ENCODE measurements at places on chromosomes 7 and 10.
A peak's percentile ranks its signal among the peaks of the same experiment; 100 is the strongest.

GRCh38 chr7:55478700-55479099 lies 93.6 kb downstream of the VOPP1 start:
- no peak for DNase-seq

DNA sequence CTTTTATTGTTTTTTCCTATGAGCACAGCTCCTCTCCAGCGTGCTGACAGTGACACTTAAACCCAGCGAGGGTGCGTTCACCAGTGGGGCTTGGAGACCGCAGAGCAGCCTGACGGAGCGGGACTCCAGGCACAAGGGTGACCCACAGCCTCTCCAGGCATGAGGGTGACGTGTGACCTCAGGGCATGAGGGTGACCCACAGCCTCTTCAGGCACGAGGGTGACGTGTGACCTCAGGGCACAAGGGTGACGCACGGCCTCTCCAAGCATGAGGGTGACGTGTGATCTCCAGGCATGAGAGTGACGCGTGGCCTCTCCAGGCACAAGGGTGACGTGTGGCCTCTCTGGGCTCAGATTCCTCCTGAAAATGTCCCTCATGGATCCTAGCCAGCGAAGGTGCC lies 164.3 kb upstream of the TCERG1L start:
- no peak for DNase-seq

DNA sequence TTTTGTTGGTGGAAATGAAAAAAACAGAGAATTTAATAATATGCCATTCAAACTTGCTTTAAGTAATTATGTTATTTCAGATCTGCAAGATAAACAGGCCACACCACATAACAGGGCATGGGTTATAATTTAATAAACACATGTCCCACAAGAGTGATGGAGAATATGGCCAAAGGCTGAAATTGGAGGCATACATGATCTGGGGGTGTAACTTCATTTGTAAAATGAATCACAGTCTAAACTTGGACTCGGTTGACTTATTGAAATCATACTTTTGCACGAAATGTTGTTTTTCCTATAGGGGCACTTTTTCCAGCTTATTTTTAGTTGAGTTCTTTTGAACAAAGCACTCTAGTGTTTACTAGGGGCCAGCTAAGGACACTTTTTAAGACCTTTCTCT lies 151.6 kb downstream of the TMEM26 start:
- no peak for DNase-seq

DNA sequence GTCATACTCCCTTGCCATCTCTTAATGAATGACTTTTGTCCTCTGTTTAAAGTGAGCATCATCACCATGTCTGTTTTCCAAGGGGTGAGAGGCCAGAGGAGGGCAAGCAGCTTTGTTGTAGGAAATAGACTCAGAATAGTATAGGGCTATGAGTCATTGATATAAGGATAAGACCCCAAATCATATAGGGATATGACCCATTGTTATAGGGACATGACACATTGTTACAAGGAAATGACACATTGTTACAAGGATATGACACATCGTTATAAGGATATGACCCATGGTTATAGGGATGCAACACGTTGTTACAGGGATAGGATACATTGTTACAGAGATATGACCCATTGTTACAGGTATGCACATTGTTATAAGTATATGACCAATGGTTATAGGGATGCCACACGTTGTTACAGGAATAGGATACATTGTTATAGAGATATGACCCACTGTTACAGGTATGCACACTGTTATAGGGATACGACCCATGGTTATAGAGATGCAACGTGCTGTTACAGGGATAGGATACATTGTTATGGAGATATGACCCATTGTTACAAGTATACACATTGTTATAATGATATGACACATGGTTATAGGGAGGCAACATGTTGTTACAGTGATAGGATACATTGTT lies 311.1 kb upstream of the ADARB2 start:
- DNase-seq, result no peak

- DNase-seq, result no peak
Measured at GRCh38 chr7:101612885-101613515, 16.1 kb downstream of the MYL10 start.

GRCh38 chr7:91270372-91270771 lies 6.1 kb downstream of the FZD1 start:
- DNase-seq, result no peak

DNA sequence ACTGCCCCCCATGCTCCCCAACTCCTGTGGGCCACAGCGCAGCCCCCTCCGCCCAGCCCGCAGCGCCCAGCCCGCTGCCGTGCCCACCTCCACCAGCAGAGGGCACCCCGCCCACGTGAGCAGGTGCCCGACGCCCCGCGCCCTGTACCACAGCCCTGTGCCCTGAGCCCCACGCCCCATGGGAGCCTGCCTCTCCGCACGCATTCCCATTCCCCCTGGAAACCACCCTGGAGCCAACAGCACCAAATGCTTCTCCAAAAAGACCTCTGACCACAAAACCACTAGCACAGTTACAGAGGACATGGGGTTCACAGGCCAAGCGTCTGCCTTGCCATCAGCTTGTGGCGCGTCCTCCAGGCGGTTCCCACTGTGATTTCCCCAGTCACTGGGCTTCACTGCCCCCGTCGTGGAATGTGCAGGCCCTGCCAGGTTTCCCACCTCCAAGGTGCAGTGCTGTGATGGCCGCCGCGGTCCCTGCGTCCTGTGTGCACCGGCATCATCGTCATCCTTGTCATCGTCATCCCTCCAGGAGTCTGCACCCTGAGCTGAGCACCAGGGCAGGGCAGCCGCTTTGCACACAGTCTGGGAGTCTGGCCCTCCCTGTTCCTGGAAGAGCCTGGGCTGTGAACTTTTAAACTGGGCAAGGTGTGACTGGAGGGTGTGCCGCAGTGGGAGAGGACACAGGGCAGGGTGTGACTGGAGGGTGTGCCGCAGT lies 61.7 kb downstream of the PWWP2B start:
- peak; percentile 53 for DNase-seq

DNA sequence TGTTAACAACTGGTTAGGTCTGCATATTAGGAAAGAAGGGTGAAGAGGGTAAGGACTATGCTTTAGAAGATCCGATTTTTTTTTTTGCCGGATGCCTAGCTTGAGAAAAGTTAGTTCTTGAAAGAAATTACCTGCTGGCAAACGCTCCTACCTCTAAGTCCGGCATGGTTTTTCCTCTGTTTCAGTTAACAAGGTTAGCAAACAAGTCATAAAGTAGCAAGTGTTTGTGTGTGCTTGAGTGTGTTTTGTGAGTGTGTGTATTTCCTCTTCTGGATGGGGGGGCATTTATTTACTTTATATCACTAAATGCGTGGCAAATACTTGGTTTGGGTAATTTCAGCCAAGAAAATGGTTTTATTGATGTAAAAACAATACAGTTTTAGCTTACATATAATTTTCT lies 195.6 kb downstream of the SUGCT start:
- no peak for DNase-seq

GRCh38 chr7:30148951-30149459 lies 14.2 kb downstream of the MTURN start:
- no peak for DNase-seq

GRCh38 chr7:121273467-121274167 lies 55.2 kb upstream of the WNT16 start:
- DNase-seq, result no peak

- no peak for DNase-seq
Measured at GRCh38 chr10:13483073-13483472, 45.7 kb downstream of the BEND7 start.

GRCh38 chr10:79153745-79154144 lies 85.0 kb downstream of the ZMIZ1 start:
- DNase-seq, result no peak

DNA sequence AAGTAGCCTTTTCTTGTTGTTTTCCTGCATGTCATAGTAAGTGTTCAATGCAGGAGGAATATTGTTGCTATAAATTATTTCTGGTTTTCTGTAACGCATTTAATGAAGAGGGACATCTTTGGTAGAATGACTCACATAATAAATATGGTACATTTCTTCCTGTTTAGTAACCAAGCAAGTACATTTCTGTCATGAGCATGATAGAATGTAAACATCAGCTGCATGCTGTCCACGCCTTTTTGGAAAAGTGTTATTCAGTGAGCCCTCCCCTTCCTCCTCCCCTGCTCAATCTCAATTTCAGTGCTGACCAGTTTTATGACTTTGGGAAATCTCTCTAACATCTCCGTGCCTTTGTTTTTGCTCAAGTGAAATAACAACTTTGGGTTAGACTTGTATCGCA lies 664.0 kb downstream of the XPNPEP1 start:
- DNase-seq, result no peak

GRCh38 chr10:69710008-69710888 lies 80.2 kb downstream of the FAM241B start:
- no peak for DNase-seq

DNA sequence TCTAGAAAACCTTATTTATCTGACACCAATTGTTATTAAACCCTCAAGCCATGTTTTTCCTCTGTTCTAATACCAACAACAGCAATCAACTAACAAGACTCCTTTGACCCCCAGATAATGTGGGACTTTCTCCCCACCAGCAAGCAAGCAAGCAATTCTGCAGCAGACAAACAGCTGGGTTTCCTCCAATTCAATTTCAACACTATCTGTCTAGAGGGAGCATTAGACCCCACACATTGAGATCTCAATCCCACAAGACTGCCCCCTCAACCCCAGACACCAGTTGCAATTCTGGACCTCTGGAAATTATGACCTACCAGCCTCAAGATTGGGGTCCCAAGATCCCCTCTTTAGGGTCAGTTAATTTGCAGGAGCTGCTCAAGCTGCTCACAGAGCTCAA lies 89.4 kb upstream of the TMEM26 start:
- no peak for DNase-seq

DNA sequence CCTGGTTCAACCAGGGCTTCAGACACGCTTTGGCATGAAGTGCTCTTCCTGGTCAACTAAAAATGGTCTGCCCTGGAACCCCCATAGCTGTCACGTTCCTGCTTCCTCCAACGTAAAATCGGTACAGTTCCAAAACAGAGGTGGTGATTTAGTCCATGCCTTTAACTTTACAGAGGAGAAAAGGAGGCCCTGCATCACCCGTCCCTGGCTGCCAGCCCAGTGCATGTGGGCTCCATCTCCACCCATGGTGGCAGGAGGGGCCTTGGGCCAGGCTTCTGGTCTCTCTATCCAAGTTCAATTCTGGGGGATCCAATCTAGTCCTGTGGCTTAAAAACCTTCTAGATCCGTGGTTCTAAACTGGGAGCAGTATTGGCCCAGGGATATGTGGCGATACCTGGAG lies 18.7 kb downstream of the ECHDC3 start:
- no peak for DNase-seq

GRCh38 chr10:15426558-15426957 lies 55.5 kb upstream of the FAM171A1 start:
- DNase-seq, result no peak

GRCh38 chr7:136049117-136049516 lies 72.0 kb upstream of the MTPN start:
- no peak for DNase-seq

GRCh38 chr10:60277656-60278055 lies 112.0 kb downstream of the ANK3 start:
- DNase-seq, result no peak

- DNase-seq, result no peak
Measured at GRCh38 chr7:150791304-150791703, 8.9 kb downstream of the TMEM176B start.

DNA sequence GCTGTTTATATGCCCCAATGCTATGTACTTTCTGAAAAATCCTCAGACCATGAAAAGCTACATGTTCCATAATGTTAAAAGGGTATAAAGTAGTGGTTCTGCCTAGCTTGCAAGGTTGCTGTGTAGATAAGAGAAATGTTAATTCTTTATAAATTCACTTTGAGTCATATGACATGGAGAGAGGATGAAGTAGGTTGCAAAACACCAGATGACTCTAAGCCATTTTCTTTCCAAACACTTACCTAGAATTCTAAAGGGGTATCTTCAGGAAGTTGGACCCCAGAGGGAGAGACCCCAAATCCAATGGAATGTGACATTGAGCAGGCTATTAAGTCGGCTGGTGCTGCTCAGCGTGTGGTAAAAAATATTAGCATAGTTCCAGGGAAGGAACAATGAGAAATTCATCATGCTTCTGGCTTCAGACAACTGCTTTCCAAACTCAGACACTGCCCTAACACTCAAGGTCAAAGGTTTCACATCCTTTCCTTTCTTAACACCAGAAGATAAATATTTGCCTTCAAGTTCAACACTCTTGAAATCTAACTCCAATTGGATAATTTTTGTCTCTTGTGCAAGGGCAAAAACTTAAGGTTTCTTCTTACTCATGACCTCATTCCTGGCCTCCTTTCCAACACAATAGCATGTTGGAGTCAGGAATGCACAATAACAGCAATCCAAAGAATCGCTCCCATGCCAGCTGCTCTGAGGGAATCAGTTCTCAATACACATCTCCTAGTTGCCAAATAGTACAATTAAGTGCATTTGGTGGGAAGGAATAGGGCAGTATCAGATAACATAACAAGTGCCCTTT lies 100.7 kb upstream of the AFAP1L2 start:
- DNase-seq, result no peak

GRCh38 chr7:120272261-120272660 lies 714 bp upstream of the KCND2 start:
- DNase-seq, result no peak

DNA sequence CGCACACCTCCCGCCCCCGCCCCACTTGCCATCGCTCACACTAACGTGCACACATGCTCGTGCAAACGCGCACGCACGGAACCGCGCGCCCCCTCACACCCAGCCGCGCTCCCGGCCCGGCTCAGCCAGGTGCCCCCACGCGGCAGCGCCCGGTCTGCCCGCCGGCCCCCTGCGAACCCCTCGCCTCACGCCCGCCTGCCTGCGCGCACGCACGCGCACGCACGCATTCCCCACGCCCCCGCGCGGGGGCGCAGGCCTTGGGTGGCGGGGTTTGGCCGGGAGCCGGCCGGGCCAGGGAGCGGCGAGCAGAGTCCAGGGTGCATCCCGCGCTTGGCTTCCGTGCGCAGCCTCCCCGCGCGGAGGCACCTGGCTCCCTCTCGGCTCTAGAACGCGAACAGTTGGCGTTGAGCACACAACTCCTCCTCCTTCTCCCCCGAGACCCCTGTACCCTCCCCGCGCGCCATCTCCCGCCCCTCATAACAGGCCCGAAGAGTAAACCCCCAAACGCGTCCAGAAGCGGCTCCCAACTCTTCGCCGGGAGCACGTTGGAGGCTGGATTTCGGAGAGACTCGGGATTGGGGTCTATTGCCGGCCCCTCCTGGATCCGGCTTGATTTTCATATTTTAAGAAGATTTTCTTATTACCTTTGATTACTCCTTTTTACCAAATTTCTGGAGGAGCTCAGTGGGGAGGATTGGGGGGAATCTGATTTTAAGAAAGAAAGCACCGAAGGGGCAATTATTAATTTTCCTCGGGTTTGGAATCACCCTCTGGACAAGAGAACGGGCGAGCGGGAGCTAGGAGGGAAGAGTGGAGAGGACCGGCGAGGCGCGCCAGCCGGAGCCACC lies 527 bp upstream of the SORCS3 start:
- no peak for DNase-seq

- no peak for DNase-seq
Measured at GRCh38 chr7:98459529-98459928, 58.6 kb upstream of the BAIAP2L1 start.

DNA sequence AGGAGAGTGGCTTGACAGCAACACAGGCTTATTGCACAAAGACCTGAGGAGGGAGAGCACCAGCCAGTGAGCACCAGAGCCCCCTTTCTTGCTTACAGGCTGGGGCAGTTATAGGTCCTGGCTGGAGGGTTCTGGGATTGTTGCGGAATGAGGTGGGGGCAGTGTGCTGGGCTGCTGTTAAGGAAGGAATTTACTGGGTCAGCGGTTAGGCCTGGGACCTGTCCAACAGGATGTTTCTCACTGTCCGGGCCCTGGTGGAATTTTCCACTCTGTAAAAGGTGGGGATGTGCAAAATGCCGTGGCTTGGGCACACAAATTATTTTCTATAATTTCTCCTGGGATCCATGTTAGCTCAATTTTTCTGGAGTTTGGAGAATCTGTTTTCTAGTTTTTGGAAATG lies 757.3 kb downstream of the TYW1 start:
- DNase-seq, result no peak
